ENCODE measurements at places on chromosomes 2 and 18.

DNA sequence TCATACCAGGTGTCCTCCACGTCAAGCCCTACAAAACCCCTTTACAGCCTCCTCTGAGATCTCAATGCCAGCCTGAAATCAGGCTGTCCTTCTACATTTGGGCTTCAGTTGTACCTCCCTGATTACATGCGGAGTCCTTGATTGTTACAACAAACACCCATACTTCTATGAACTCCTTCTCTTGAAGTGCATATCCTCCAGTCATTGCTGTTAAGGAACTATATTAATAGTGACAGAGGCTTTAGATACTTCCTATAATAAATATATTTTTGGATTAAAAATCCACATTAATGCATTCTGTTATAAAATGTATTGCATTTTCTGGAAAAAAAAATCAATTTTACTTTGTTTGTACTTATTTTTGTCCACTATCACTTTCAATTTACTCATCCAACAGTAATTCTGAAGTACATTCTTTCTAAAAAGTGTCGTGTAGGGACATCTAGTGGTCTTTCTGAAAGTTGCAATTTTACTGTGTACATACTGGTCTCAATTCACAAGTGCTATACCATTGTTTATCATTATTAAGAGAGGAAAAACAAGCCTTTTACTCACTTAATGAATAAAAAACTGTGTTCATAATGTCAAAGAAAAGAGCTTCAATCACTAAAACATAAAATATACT is 316.4 kb downstream of the DSEL start:
- DNase-seq, result peak; percentile 70

GRCh38 chr2:101146535-101146934 is 4.6 kb downstream of the TBC1D8 start:
- DNase-seq, result no peak

GRCh38 chr18:70380915-70381896 is 92.4 kb downstream of the SOCS6 start:
- peak; percentile 58 for DNase-seq

- no peak for DNase-seq
These were observed 172.1 kb downstream of the NEDD4L start for GRCh38 chr18:58216071-58216481.

DNA sequence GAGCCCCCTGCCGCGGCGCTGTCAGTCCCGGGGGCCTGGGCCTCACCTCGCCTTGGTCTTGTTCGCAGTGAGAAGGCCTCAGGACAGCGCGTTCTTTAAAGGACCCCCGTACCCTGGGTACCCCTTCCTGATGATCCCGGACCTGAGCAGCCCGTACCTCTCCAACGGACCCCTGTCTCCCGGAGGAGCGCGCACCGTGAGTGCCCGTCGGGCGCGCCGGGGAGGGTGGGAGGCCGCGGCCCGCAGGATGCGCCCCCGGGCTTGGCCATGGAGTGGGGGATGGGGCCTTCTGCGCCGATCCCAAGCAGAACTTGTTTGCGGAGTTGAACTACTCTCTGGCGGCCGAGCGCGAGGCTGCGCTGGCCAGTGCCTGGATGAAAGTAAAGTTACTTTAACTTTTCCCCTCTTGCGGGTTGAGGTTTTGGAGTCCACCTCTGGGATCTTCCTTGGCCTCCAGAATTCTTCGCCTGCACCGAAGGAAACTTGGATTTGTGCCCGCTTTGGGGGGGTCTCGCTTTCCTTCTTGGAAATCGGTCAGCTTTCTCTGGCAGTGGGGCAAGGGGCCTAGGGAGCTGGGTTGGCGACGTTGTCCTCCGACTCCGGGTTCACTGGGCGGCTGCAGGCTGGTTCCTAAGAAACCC is 1.2 kb downstream of the TCF7L1 start:
- peak; percentile 79 for DNase-seq

GRCh38 chr18:10928011-10928771 is 221.2 kb downstream of the PIEZO2 start:
- peak; percentile 16 for DNase-seq

DNA sequence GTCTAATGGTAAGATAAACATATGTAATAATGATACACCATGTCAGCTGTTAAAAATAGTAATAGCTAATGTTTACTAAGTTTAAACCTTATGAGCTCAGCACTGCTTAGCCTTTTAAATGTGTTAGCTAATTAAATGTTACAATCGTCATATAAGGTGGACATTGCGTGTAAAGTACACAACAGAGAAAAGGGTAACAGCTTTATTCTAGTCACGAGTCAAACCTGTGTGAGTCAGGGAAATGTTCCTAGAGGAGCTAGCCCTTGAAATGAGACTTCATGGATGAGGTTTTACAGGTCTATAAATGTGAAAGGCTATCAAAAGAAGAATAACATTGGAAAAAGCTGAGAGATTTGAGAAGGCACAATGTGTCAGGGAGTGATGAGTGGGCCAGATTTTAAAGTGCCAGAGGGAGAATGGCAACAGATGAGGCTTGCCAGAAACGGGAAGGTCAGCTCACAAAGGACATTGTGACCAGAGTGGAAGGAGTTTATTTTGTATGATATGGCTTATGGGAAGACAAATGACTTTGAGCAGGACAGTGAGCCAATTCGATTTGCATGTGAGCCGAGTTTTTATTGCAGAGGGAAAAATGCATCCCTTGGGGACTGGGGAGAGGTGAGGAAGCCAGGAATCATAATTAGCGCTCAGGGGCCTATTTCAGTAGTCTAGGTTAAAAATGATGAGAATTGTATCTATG is 276.3 kb downstream of the CTNNA2 start:
- DNase-seq, result no peak

- DNase-seq, result no peak
These were observed 3.5 kb upstream of the KCNE4 start for GRCh38 chr2:223048519-223048918.

DNA sequence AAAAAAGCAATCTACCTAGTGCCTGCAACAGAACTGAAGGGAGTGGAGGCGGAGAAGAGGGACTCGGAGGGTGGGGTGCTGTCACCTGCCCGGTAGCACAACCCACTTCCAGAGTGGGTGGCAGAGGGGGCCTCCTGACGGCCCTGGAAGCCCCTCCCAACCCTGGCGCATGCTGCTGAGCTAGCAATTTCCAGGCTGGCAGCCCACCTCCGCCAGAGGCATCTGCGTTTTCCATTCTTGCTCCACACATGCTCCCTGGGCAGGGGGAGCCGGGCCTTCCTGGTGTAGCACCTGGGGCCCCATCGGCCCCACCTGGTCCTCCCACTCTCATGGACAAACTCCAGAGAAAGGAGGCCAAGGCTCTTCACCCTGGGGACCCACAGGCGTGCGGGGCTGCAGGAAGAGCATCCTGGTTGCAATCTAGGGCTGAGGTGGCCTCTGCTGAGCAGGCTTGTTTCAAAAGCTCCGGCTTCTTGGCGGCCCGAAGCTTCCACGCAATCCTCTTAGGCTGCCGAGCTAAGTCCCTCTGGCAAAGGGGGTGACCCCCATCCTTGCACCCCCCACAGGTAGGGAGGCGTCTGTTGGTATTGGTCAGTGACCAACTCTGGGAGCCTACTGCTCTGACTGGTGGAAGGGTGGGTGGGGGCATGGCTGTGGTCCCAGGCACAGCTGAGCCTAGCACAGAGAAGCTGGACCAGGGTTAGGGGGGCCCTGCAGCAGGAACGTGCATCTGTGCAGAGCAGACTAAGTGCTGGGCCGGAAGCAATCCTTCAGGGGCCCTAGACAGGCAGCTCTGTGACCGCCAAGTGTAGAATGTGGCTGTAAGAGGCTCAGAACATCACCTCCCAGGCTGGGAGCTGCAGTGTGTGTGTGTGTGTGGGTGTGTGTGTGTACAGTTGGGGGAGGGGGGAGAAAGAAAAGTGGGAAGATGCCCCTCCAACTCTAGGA is 2.6 kb downstream of the HS6ST1 start:
- peak; percentile 63 for DNase-seq

Measured in astrocyte of the hippocampus (primary cell).